ENCODE measurements at places on chromosomes 4 and X.

DNA sequence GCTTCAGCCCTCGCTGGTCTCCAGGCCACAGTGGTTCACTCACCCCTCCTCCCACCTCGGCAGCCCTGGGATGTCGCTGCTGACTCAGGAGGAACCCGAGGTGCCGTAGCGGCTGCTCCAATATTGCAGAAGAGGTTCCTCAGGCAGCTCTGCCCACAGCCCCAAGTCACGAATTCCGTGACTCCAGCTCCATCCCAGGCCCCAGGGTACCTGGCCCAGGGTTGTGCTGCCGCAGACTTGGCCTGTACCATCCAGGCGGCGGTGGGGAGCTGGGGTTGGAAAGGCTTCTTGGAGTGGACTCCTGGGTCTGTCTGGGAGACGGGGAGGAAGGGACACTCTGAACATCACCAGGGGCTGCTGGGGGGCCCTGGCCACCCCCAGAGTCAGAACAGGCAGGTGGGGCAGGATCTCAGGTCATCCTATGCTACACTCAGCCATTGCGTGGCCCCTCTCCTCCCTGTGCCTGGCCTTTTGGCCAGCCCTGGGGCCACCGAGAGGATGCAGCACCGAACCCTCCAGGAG, 728 bp upstream of the HGFAC start:
- no peak for DNase-seq

GRCh38 chrX:22603060-22603459, 330.3 kb downstream of the CBLL2 start:
- DNase-seq, result no peak

DNA sequence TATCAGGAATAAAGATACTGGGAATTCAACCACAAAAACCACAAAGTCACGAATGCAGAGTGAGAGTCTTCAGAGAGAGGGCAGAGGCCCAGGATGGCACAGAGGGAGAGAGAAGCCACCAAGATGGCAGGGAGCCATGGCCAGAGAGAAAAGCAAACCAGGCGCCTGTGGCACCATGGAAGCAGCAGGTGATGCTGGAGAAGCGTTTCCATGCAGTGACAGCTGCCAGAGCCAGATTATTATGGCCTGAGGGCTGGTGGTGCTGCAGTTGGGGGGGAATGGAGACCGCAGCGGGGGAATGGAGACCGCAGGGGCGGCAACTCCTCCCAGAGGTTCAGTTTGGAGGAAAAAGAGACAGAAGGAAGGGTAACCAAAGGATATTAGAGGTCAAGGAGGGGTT, 5.8 kb downstream of the TAFAZZIN start:
- no peak for DNase-seq

- DNase-seq, result no peak
These were observed 47.1 kb upstream of the CASK start for GRCh38 chrX:41970419-41970818.

- DNase-seq, result no peak
These were observed 307.6 kb upstream of the NOCT start for GRCh38 chr4:138707746-138708677.

DNA sequence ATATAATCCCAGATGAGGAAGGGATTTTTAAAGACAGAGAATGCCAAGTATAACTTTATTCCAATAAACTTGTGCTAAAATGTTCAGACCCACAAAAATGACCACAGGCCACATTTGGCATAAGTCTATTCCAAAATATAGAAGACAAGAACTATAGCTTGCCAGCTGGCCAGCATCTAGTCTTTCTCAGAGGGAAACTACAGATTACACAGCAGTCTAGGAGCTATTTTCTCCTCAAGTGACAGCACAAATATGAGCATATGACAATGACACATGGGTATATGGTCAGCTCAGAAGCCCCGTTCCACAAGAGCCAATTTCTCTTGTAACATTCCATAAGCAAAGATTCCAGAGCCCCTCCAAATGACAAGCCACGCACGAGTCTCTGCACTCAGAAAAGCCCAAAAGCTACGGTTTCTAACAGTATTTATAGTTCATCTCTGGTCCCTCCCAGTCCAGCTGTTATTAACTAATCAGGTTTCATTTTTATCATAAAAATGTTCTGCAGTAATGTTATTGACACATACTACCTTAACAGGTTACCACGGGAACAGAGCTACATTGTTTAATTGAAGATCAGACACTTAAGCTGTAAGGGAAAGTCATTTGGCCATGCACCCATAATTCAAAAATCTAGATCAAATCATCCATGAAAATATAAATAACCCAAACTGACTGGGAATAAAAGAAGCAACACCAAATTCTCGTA, 70.3 kb downstream of the RAB28 start:
- DNase-seq, result no peak

DNA sequence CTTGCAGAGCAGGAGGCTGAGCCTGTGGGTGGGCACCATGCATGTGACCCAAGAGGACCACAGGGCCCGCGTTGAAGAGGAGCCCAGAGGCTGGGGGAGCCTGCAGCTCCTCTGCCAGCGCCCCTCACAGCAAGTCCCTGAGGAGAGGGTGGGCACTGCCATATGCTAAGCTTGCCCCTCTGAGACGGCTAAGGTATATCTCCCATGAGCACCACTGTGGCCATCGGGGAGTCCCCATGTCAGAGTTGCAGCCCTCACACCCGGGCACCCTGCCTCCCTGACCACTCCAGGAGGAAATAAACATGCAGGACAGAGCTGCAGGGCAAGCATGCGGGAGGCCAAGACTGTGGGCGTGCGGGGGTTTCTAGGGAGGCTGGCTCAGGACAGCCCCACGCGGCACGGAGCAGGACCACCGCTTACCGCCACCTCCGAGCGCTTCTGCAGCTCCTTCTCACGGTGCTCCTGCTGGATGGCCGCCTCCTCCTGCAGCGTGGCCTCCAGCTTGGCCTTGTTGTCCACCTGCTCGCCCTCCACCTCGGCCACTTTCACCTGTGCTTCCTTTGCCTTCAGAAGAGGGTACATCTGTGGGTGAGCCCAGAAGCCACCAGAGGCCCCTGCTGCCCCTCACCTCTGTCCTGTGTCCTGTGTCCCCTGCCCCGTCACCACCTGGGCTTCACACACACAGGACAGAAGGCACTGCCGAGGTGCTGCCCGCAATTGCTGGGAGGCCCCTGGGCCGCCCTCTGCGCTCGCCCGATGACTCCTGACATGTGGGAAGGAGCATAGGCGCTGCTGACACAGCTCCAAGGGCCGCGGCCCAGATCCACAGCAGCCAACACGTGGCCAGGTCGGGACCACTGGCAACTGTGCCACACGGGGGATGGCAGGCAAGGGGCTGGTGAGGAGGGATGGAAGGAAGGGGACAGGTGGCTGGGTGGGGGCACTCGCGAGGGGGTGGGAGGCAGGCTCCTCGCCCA, 29.8 kb downstream of the FGFR3 start:
- no peak for DNase-seq

- no peak for DNase-seq
These were observed 23.3 kb upstream of the TMEM255A start for GRCh38 chrX:120334603-120335002.

GRCh38 chr4:8353158-8353669, 83.7 kb downstream of the HTRA3 start:
- no peak for DNase-seq

GRCh38 chr4:1113311-1114009, at the start of gene RNF212:
Gene RNF212, minus strand, starts transcription at chr4:1113564. Its CDS starts 100 bp downstream, at chr4:1113464.
- DNase-seq, result peak; percentile 14

GRCh38 chrX:146707781-146708180, 101.8 kb upstream of the CXorf51B start:
- no peak for DNase-seq

DNA sequence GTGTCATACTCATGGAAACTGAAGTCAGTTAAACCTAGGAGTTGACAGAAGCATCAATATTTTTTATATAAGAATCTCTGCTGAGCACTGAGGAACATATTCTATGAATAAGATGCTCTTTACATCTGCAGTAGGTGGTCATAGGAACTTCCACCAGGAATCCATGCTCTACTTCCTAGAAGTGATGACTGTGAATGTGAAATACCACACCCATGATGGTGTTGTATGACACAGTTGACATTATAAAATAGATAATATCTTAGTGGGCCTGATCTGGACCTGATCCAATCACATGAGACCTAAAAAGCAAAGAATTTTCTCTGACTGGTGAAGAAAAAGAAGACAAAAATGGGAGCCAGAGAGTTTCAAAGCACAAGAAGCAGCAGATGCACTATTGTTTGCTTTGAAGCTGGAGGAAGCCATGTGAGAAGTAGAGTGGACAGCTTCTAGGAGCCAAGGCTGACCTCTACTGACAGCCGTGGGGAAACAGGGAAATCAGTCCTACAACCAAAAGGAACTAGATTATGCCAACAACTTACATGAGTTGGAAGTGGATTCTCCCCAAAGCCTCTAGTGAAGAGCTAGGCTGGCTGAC, 68.6 kb upstream of the HS3ST1 start:
- no peak for DNase-seq

- no peak for DNase-seq
These were observed 105.4 kb downstream of the MTNR1A start for GRCh38 chr4:186449954-186450353.

- DNase-seq, result no peak
These were observed 385.9 kb upstream of the MAD2L1 start for GRCh38 chr4:120452536-120452935.

DNA sequence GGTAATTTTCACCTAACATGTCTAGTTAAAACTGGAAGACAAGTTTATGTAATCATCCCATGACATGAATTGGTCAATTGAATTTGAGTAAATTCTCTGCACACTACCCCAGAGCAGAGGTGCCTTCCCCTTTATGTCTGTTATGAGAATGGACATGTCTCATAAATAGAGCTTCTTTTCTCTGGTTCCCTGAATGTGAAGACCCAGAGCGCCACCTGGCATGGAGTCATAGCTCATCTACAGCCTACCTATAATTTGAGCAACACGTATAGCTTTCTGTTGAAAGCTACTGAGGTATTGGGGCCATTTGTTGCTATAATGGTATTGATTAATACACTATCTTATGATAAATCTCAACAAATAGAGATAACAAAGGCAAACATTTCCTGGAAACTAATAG, 626.5 kb upstream of the GALNTL6 start:
- no peak for DNase-seq

DNA sequence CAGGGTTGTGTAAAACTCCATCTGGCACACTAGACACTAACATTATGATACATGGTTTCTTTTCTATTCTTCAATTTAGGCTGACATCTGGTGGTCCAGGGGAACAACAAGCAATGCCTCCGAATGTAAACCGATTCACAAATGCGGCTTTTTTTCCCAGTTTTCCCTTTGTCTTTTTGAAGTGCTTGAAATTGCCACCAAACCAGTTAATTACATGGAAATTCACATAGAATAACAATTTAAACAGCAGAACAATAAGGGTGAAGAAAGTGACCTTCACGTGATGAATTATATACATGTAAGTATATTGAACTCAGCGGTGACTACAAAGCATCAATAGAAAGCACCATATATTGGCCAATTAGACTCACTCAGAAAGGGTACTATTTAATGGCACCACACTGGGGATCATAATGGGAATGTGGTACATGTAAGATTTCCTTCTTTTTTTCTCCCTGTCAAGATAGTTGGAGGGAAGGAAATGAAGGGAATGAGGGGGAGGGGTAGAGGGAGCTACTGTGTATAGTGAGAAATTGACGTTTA, 103.9 kb downstream of the MMRN1 start:
- no peak for DNase-seq

DNA sequence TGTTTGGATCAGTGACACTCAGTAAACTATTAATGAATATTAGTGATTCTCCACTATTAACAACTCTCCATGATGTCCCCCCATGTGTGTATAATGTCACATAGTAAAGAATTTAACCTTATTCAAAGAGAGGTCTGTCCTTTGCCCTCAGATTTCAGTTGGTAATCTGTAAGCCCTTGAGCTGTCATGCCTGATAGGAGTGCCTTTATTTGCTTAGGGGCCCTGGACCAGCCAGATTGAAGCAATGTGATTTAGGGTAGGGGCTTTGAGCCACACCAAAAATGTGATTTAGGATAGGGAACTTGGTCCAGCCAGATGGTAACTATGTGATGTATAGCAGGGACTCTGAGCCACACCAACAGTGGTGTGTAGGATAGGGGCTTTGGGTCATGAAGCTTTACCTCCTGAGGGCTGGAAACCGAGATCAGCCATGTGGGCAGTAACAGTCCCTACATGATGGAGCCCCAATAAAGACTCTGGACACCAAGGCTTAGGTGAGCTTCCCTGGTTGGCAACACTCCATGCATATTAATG, 44.3 kb upstream of the PAGE4 start:
- no peak for DNase-seq

- DNase-seq, result no peak
These were observed 57.2 kb downstream of the IRF2 start for GRCh38 chr4:184416913-184417734.

DNA sequence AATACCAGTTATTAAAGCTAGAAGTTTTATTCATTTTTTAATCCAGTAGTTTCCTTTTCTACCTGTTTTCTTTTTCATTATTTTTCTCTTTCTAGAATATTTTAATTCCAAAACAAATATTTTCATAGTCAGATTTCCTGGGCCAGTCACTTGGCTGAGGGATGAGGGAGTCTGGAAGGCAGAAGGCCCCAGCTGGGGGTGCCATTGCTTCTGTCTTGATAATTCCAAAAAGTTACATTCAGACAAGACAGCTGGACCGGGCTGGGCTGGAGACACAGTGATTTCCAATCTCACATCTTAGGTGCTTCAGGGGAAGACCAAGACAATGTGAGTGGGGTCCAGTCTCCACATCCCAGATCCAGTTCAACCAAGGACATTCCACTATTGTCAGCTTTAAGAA, 263.5 kb downstream of the TMA16 start:
- DNase-seq, result no peak

- DNase-seq, result no peak
These were observed 377.1 kb upstream of the HS3ST1 start for GRCh38 chr4:11805842-11806241.

- no peak for DNase-seq
These were observed 20.3 kb downstream of the SMS start for GRCh38 chrX:21960569-21961541.

DNA sequence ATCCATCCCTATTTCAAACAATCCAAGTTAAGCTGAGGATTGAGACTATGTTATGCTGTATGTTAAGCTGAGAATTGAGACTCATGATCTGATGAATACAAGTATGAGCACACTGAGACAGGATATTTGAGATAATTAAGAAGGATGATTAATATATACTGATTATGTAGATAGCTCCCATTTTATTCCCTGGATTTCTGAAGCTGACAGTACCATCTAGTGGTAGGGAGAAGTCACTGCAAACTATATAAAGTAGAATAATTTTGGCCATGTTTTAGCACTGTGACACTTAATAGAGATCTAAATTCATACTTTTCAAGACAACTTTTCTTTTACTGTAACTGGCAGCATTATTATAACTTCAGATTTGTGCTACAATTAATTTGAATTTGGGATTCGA, 63.8 kb upstream of the HPRT1 start:
- DNase-seq, result no peak

DNA sequence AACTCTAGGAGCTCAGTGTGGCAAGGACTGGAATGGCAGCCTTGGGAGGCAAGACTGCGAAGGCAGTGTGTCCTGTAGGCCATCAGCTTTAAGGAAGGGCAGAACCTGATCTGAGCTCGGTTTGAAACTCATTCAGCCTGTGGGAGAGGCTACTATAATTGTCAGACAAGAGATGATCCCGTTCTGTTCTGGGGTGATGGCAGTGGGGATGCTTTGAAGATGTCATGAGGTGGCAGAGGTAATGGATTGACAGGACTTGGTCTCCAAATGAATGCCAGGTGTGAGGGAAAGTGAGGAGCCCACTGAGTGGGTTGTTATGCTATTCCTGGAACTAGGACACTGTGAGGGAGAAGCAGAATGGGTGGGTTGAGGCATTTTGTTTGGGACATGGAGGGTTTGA, 144.9 kb downstream of the PJA1 start:
- no peak for DNase-seq

All from effector CD4-positive, alpha-beta T cell (primary cell).